BE2C (cell line): ENCODE measurements at places on chromosomes 1 and 21.

- no peak for DNase-seq
These were observed 4.6 kb upstream of the DDOST start for GRCh38 chr1:20665726-20666125.

DNA sequence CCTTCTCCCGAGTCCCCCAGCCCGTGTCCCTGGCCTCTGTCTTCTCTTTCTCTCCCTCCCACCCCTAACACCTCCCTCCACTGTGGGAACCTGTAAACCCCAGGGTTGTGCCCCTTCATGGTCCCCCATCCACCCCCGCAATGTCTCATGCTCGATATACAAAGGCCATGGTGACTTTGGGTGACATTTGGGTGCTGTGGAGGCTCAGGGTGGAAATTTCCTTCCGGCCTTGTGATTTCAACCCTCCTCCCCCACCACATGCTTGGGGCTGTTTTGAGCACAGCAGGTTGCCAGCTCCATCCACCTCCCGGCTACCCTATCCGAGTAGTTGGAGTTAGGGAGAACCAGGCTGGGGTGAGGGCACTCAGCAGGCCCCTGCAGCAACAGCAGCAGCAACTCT is 25.7 kb upstream of the VPS13D start:
- DNase-seq = no peak

- DNase-seq = no peak
These were observed 377.4 kb downstream of the LTN1 start for GRCh38 chr21:28615276-28615675.

DNA sequence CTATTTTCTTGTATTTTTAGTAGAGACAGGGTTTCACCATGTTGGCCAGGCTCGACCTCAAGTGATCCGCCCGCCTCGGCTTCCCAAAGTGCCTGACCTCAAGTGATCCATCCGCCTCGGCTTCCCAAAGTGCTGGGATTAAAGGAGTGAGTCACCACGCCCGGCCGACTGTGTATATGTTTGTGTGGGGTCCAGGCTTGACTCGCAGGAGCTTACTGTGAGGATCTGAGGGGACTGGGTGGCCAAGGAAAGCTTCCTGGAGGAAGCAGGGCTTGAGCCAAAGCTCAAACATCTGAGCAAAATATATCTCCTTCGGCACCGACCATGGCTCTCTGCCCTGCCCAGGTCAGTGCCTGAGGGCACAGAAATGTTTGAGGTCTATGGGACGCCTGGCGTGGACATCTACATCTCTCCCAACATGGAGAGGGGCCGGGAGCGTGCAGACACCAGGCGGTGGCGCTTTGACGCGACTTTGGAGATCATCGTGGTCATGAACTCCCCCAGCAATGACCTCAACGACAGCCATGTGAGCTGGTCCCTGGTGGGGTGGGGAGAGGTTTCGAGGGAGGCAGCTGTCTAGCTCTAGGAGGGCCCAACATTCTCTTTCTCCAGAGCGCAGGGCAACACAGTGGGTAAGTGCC is 10.5 kb downstream of the PADI3 start:
- DNase-seq = no peak

DNA sequence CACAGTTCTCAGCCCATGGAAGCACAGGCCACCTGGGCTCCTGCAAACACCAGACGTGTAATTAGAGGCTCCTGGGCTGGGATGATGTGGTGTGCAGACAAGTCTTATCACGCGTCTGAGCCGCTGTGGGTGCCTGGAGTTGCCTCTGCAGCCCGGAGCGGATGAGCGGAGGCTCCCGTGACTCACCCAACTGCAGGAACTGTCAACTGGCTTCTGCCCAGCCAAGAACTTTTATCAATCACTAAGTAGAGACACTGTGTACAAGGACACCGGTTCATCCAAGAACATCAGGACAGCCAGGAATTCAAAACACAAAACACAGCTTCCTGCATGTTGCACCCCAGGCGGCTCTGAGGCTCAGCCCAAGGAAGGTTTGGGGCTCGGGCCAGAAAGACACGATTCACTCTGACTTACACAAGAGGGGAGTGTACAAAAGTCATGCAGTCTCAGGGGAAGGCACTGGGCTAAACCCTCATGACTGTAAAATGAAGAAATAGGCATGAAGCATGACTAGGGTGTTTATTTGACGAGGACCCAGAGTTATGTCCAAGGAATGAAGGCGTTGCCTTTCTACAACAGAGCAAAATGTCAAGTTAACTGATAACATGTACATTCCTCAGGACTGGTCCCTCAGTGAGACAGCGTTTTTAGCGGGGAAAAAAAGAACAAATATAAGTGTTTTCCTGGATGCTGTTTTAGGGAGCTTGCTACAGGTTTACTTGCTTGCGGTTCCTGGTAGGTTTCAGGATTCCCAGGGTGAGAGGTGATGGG is 21.1 kb downstream of the ERRFI1 start:
- DNase-seq = peak; percentile 69
